ENCODE measurements at places on chromosomes 12 and 14.

DNA sequence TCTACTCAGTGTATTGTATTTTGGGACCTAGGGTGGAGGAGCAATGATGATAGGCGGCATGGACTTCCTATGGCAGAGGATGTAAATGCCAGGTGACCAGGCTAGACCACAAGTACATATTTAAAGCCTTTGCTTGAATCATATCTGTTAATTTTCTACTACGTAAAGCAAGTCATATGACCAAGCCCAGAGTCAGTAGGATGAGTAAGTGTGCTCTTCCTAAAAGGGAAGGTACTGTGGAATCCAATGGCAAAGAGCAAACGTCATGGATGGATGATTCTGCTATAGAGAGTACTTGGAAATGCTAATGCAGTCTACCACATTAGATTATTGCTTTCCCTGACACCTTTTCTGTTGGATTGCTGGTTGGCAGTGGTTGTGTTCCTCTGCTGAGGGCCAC is 16.8 kb downstream of the GPATCH2L start:
- DNase-seq: peak; percentile 76

DNA sequence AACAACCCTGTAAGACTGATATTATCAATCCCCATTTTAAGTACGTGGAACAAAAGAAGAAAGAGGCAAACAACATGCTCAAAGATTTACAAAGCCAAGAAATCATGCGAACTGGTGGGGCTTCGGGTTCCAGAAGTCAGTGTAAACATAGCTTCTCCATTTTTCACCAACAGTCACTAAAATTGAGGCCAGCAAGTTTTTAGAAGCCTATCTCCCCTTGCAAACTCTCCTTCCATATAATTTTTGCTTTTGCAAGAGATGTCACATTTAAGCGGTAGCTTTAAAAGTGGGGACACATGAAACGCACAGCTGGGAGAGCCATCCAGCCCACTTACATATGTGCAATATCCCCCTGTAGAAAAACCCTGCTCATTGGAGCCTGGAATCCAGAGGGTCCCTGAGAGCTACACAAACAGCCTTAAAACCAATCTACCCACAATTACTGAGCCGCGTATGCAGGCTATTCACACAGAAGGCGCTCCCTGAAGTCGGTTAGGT is 797 bp downstream of the SLC11A2 start:
- no peak for DNase-seq

DNA sequence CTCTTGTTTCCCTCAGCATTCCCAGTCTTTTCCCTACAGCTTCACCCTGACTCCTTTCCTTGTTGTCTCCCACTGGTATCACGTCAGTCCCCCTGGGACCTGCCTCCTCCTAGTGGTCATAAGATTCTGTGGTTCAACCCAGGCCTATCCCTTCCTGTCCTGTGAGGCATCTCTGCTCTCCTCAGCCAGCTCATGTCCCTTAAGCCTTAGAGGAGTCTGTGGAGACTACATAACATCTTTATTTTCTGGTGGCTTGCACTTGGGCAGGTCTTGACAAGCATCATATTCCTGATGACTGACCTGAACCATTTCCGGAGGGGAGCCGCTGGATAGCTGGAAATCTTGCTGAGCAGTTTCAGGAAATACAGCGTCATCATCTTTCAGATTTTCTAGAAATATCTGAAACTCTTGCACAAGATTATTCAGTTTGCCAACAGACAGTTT is 688 bp downstream of the C12orf71 start:
- DNase-seq: no peak

DNA sequence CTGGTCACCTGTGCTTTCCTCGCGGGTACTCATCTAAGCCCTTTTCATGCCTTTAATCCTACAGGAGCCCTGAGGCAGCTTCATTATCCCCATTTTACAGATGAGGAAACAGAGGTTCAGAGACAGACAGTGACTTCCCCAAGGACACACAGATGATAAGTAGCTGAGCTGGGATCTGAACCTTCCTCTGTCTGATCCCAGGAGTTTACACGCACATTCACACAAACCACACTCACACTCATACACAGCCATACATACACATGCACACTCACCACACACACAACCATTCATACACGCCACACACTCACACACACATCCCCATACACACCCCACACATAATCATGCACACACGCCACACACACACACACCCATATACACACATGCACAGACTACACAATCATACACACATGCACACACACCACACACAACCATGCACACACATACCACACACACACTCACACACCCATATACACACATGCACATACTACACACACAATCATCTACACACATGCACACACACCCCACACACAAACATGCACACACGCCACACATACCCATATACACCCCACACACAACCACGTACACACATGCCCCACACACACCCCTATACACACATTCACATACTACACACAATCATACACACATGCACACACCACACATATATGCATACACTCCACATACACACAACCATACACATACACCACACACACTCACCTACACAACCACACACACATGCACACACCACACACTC is 2.7 kb downstream of the TMEM119 start:
- no peak for DNase-seq

DNA sequence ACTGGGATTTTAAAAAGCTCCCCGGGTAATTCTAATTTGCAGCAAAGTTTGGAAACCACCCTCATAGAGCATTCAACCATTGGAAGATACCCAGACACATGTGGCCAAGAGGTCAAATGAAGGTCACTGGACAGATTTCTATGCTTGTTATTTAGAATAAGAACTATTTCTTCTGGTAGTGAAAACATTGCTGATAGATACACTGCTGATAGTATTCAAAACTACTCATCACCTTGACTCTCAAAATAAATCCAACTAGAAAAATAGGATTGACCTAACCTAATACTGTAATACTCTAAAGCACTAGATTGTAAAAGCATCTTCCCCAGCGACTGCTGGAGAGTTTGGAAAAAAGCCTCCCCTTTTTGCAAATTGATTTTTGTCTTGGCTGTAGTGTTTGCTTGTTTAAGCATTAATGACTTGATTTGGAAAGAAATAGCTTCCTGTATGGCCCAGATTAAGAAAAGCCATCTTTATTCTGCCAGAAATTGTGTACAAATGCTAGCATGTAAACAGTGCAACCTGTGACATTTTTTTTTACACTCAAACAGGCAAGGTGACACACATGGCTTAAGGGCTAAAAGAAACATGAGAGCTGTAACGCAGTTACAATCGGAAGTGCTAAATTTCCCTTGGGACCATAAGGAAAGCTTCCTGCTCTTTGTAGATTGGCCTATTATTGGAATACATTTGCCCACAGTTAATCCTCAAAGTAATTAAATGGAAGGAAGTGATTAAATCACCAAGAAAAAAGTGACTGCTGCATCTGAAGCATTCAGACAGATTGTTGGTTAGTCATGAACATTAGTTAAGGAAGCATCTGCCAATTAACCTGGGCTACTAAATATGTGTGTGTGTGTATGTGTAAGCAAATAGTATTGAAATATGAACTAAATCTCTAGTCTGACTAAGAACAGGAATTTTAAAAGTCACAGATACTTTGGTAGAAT is 356.5 kb upstream of the ATP2B1 start:
- DNase-seq: no peak

DNA sequence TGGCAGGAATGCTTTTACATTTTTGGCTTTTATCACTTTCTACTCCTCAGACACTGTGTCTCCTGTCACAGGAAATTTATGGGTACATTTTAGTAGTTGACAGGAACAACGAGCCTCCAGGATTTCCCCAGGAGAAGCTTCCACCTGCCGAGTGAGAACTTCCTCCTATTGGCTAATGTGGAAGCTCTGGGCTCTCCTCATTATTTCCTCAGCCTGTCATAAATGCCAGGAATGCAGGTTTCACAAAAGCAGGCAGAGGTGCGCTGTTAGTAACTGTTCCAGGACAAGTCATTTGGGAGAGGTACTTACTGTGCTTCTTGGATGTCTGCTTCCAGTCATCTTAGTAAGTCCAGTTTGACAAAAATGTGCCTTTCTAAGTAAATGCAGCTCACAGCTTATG is 19.1 kb upstream of the DCP1B start:
- no peak for DNase-seq

DNA sequence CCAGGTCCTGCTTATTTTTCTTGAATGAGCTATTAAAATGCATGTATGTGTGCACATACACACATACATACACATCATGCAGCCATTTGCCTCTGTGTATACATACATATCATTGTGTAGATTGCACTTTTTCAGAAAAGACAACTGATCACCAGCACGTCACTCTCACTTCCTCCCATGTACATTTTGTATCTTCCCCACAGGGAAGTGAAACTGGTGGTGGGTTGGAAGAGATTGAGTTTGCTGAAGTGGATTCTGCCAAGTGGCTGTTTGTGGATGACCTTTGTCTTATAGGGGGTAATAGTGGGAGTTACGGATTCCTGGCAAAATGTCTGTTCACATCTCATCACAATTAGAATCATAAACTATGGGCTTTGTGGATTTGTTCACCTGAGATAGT is 448.6 kb downstream of the RAD51B start:
- no peak for DNase-seq

GRCh38 chr12:95674163-95674562 is 116.4 kb downstream of the NTN4 start:
- DNase-seq: no peak

GRCh38 chr12:95582230-95583058 is 31.2 kb upstream of the USP44 start:
- no peak for DNase-seq

GRCh38 chr12:28027947-28028724 is 55.6 kb upstream of the PTHLH start:
- no peak for DNase-seq

DNA sequence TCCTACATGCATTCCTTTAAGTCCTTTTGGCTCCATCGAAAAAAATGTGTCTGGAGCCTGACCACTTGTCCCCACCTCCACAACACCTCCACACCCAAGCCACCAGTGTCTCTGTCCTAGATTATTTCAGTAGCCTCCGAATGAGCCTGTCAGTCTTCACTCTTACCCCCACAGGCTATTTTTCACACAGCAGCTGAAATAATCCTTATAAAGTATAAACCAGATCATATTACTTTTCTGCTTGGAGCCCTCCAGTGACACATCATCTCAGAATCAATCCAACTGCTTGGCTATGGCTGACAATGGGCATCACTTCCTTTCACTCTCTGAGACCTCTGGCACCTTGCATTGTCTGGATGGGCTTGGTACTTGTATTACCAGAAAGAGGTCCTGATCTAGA is 44.9 kb downstream of the BBS10 start:
- DNase-seq: no peak

GRCh38 chr14:102602421-102603292 is 10.2 kb downstream of the RCOR1 start:
- DNase-seq: no peak

GRCh38 chr14:100115726-100116125 is 43.7 kb downstream of the DEGS2 start:
- DNase-seq: no peak

- DNase-seq: no peak
Measured at GRCh38 chr14:94929354-94929753, 159.4 kb upstream of the GSC start.

DNA sequence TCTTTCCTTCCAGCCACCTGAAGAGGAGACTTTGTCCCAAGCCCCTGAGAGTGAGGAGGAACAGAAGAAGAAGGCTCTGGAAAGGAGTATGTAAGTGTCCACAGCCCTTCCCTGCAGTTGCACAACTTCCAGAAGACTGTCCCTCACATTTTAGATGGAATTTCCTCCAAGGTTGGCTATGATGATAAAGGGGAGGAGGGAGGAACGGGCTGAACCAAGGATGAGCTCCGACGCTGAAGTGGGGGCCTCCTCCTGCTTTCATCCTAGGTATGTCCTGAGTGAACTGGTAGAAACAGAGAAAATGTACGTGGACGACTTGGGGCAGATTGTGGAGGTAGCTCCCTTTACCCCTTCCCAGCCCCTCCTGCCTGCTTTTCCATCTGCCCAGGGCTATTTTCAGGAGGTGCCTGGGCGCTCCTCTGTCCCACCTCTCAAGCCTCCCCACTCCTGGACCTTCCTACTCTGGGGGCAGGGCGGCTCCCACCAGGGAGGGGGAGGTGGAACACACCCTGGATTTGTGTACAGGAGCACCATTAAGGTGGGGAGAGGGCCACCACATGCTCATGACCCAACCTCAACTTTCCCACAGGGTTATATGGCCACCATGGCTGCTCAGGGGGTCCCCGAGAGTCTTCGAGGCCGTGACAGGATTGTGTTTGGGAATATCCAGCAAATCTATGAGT is 2.3 kb downstream of the ARHGEF25 start:
- DNase-seq: no peak

DNA sequence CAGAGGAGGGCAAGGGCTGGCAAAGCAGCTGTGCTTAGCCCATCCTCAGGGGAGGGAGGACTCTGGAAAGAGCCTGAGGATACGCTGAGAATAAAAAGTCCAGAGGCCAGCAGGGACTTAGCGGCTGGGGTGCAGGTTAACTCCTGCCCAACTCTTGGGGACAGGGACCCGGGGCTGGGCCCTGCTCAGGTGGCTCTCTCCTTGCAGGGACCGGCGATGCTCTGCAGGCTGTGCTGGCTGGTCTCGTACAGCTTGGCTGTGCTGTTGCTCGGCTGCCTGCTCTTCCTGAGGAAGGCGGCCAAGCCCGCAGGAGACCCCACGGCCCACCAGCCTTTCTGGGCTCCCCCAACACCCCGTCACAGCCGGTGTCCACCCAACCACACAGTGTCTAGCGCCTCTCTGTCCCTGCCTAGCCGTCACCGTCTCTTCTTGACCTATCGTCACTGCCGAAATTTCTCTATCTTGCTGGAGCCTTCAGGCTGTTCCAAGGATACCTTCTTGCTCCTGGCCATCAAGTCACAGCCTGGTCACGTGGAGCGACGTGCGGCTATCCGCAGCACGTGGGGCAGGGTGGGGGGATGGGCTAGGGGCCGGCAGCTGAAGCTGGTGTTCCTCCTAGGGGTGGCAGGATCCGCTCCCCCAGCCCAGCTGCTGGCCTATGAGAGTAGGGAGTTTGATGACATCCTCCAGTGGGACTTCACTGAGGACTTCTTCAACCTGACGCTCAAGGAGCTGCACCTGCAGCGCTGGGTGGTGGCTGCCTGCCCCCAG is 2.8 kb downstream of the B3GNT4 start:
- DNase-seq: no peak

DNA sequence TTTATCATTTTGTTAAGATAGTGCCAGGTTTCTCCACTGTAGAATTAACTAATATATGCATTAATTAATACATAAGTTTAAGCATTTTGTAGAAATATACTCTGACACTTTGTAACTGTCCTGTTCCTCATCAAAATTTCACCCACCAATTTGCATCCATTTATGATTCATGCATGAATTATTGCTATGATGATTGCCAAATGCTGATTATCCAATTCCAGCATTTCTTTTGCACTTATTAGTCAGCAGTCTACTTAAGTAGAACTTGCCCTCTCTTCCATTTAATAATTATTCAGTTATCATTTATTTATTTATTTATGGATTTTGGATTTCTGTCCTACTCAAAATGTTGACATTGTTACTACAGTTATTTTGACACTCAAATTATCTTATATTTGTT is 72.2 kb downstream of the SLC6A15 start:
- no peak for DNase-seq

All from NCI-H187 (cell line).